GDM1 (cell line): ENCODE measurements at places on chromosomes 6 and 20.

- DNase-seq = no peak
These were observed 36.3 kb downstream of the MCUR1 start for GRCh38 chr6:13778028-13778427.

- no peak for DNase-seq
These were observed 256.7 kb downstream of the CLIC5 start for GRCh38 chr6:45758787-45759471.

DNA sequence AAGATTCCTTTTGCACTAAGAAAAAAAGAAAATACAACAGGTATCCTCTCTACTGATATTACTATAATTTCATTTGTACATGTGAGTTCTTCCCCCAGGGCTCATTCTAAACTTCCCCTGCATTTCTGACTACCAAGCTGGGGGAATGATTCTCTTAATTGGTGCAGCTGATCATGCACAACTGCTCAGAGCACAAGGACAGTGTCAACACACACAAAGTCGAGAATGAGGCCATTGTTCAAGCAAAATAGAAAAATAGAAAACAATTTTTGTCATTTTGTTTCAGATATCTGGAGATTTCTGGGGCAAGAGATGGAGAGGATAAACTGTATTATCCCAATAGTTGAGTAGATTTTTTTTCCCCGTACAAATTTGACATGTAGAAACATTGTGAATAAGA, 236.3 kb downstream of the HAO1 start:
- DNase-seq = no peak

GRCh38 chr20:43900121-43900466, 14.6 kb upstream of the TOX2 start:
- no peak for DNase-seq

DNA sequence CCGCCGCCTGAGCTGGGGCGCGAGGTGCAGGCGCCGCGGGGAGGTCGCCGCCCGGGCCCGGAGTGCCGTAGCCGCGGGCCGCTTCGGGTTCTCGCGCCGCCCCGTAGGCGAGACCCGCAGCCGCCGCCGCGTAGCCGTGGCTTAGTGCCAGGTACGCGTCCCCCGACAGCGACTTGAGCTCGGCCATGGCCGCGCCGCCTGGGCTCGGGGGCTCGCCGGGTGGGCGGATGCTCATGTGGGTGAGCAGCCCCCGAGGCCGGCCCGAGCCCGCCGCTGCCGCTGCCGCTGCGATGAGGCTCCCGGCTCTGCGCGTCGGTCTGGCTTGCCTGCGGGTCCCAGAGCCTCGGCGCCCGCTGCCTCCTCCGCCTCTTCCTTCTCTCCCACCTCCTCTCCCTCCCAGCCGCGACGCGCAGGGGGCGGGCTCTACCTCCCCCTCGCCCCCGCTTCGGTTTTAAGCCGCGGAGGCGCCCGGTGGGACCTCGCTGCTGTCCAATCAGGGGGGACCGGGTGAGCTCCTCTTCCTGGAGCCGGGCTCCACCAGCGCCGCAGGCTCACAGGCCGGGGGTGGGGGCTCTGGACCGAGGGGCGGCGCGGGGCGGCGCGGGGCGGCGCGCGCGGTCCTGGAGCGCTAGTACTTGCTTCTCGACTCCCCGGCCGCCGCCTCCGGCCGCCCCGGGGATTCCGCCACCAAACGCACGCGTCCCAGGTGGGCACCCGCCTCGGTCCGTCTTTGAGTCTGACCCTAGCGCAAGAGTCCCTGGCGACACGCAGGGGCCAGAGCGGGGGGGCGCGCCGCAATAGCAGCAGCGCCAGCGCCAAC, at the start of gene BHLHE23:
Gene BHLHE23, minus strand, starts transcription at position 425 of the 820 bp plus-strand sequence. Its CDS starts 190 bp downstream, at position 235.
- DNase-seq = no peak

DNA sequence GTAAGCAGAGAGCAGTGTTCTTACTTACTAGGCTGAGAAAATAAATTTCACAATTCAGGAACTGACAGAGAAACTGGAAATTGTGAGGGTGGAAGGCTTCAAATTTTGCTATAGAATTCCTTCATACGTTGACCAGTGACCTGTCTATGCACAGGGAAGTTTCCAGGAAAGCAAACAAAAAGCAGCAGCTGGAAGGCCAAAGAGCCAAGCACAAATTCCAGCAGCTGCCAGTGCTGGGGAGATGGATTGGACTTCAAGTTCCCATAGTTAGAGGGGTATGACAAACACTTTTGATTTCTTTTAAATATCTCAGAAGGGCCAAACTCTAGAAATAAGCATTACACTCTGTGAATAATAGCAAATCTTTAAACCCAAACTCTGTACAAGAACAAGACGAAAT, 299.1 kb upstream of the KCNQ5 start:
- DNase-seq = no peak

- peak; percentile 73 for DNase-seq
These were observed 299.9 kb upstream of the SUPT3H start for GRCh38 chr6:45677381-45678284.

- DNase-seq = no peak
These were observed 192.0 kb upstream of the PLN start for GRCh38 chr6:118356054-118356453.

GRCh38 chr6:8536122-8536521, 100.8 kb upstream of the SLC35B3 start:
- DNase-seq = no peak

DNA sequence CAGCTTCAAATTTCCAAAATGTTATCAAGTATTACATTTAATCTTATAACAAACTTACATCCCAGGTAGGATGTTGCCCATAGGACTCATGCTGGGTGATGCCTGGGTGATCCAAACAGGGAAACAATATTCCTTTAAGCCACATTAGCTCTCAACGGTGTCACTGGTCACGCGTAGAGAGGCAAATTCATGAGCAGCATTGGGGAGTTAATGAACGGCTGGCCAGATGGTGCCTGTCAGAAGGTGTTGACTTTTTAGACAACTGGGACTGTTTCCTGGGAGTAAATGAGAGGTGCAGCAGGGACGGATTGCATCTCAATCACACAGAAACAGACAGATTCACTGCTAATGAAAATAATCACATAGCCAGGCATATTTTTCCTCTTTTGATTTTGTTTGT, 83.3 kb upstream of the ID4 start:
- no peak for DNase-seq

GRCh38 chr20:34988191-34988540, 32.5 kb downstream of the MYH7B start:
- DNase-seq = no peak

GRCh38 chr6:52491203-52492069, 71.3 kb downstream of the EFHC1 start:
- DNase-seq = no peak

DNA sequence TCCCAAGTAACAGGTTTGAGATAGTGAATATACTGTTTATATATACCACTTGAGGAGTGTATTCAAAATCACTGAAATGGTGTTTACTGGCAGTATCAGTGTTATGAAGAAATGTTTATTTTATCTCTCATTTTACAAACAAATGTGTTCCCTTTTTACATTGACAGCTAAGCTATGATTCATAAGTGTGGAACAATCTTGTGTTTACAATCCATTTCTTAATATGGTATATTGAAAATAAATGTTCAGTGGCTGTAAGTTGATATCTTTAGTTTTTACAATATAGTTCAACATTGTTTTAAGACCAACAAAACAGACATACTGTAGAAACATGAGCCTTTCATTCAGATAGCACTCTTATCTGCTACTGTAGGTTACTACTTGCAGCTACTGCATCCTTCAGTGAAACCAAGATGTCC, 14.3 kb downstream of the PHF3 start:
- no peak for DNase-seq

- DNase-seq = no peak
These were observed 54.4 kb upstream of the BHLHE23 start for GRCh38 chr20:63061051-63061770.

GRCh38 chr6:91437315-91437729, 850.5 kb upstream of the MAP3K7 start:
- DNase-seq = no peak

DNA sequence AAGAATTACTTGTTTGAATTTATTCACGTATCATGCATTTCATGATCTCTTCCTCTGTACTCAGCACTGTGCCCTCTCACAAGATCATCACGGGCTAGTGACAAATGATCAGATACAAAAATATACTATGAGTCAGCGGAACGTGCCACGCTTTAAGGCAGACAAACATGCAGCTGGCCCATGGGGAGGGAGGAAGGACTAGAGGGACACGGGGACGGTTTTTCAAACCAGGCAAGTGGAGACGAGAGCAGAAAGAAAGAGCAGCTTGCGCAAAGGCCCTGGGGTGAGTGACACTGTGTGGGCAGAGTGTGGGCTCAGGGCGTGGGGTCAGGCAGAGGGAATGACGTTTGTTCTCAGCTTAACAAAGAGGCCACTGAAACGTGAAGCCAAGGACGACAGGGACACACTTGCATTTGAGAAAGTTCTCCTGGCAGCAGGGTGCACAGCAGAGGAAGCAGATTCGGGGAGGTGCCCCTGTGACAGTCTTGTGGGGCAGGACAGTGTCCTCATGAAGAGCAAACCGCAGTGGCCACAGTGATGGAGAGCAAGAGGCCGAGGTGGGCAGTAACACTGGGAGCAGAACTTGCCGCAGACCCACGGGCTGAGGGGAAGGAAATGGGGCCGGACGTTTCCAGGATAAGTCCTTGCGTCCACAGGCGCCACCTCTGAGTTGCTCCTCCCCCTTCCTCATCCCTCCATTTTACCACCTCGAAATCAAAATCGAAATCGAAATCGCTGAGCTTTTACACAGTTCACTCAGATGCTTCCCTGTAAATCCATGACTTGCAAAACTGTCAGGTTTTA, 6.9 kb upstream of the RPS6KA2 start:
- no peak for DNase-seq
